ENCODE measurements at places on chromosomes 2 and 18.
A peak's percentile ranks its signal among the peaks of the same experiment; 100 is the strongest.

DNA sequence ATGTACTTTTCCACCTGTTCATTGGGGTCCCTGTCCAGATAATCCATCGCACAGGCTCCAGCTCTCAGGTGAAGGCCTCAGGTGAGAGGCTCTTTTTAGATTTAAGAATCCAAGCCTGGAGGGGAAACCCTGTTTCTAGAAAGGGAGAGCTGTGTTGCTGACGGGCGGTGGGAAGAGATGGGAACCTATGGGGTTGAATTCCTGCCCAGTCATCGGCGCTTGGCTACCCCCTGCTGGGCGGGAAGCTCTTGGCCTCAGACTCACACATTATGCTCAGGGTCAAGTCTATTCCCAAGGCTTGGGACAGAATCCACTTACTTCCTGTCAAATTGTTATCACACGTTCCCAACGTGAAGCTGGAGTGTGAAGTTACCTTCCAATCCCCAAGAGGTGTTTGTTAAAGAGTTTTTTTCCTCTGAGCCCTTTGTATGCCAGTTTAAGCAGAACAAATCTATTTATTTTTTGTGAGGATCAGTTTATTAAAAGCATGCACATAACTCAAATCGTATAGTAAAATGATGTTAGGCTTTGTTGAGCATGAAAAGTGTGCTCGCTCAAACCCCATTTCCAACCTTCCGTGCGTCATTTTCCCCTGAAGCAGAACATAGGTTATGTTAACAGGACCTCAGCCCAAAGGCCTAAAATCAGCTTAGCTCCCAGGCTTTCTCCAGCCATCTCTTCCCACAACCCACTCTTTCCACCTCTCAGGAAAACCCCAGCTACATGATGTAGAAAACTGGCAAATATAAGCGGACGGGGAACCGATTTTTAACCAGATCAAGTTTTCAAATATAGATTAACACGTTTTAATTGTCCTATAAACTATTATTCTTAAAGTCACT lies 181.7 kb upstream of the ETAA1 start:
- no peak for DNase-seq

DNA sequence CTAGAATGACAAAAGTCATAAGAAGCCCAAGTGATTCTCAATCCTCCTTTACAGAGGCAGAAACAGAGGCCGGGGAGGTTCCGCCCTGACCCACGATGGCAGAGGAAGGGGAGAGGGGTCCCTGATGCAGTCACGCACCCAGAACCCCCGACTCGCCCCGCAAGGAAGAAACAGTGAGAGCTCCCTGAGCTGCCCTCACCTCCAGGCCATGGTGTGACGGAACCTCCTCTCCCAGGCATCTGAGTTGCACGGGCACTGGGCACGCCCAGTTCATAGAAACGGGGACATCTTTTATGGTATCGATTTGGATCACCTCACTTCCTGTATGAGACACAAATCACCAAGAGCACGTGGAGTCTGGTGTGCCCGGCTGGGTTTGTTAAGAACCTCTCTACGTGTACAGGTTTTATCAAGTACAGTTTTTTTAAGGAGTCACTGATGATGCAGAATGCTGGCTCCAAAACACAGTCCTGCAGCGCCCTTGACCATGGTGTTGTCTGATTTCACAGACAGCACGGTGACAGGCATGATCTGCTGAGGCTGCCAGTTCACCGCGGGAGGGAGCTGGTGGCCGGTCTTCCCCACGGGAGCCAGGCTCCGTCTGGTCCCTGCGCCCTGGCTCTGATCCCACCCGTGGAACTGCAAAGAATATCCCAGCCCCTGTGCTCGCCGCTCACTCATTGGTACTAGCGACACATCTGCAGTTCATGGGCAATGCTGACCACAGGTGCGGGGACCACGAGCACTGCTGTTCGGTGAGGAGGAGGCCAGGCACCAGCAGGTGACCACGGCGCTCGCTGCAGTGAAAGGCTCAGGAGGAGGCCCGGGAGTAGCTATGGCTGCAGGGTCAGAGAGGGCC lies 35.6 kb downstream of the PXDN start:
- DNase-seq: no peak

- peak; percentile 54 for DNase-seq
Observed at GRCh38 chr18:54983041-54983686, 23.9 kb upstream of the CCDC68 start.

DNA sequence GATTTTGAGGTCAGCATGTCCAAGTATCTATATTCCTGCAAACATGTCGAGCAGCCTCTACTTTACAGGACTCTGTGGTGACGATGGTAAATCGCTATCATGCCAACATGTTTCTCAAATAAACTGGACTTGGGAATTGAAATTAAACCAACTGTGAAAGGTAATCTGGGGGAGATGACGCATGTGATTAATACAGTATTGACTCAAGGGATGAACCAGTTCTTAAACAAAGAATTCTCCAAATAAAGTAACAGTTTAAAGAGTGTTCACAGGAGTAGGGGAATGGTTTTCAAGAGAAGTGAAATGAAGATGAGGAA lies 54.3 kb downstream of the THUMPD2 start:
- no peak for DNase-seq

DNA sequence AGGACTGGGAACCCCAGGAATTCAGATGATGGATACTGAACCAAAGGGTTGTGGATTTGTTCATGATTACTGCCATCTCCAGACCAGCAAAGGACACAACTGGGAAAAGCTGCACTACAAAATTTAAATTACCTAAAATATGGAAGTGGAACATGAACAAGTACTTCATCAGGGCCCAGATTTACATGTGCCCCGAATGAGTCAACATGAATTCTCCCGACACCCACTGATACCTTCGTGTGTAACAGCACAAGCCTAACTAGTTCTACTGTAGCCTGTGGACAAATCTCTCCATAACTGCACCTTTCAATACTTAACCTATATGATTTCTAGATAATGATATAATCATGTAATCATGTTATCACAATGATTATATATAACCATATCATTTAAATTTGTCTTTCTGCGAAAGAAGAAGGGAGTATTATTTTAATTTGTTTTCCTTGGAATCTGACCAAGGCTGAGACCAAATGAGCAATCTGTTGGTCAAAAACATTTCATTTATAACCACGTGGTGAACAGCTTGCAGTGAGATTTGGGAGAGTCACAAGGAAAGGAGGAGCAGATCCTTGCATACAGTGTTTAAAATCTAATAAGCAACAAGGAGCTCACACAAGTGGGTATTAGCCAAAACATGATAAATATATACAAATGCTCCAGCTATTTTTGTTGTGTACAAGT lies 70.5 kb downstream of the CACNB4 start:
- no peak for DNase-seq

GRCh38 chr18:66623821-66624220 lies 19.9 kb upstream of the CDH19 start:
- no peak for DNase-seq

DNA sequence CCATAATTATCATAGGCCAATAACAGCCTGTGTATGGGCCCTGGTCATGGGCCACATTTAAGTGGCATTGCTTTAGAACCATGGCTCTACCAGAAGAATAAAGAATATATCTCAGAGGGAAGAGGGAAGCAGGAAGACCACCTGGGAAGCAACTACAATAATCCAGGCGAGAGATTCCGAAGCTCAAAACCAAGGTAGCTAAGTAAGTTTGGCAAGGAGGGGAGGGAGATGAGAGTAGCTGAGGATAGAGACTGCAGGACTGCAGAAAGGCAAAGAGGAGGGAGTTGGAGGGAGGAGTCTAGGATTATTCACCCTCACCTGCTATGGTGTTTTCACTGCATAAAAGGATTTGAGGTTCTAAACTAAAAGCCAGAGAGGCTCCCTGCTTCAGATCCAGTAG lies 293.5 kb downstream of the SETBP1 start:
- no peak for DNase-seq

DNA sequence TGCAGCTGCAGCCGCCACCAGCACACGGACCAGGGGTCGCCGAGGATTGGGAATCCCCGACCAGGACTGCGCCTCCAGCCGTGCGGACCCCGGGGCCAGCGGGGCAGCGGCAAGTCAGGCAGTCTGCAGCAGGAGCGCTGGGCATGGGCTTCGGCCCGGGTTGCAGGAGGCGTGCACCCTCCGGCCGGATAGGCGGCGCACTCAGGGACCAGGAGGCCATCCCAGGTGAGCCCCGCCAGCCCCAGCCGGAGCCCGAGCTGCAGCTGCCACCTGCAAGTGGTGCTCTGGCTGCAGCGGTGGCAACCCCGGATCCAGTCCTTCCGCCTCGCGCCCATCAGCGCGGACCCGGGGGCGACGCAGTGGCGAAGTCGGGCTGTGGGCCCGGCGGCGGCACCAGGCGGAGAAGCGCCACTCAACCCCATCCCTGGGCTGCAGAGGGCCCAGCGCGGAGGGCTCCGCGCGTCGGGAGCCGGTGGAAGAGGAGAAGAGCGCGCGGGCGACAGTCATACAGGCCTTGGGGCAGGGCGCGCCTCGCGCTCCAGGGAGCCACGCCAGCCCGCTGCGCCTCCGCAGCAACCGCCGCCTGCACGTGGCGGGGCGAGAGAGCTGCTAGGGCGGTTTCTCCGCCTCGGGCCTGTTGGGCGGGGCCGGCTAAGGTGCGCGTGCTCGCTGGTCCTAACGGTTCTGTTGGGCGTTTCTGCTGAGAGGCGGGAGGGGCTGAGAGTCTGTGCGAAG lies 73.8 kb downstream of the RPIA start:
- DNase-seq: no peak

- no peak for DNase-seq
Observed at GRCh38 chr2:113976277-113976928, 86.5 kb downstream of the ACTR3 start.

DNA sequence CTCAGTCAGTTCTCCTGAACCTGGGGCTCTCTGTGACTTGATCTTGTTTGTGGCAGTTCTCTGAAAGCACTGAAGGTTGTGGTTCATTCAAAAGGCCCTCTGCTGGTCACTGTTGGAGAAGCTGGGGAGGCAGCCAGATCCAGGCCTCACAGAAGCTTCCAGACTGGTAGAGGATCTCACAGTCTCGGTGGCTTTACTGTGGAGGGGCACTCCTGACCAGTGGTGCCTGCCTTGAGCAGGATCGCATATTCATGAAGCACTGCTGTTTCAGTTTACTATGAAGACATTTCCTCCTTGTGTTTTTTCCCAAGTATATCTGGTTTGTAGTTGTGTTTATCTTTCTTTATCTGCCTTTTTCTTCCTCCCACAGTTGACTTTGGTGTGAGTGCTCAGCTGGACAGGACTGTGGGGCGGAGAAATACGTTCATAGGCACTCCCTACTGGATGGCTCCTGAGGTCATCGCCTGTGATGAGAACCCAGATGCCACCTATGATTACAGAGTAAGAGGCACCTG lies 133.9 kb downstream of the MAP4K4 start:
- peak; percentile 39 for DNase-seq

GRCh38 chr2:236557306-236558030 lies 12.2 kb upstream of the ACKR3 start:
- no peak for DNase-seq

GRCh38 chr2:148614322-148615049 lies 30.1 kb upstream of the EPC2 start:
- no peak for DNase-seq

DNA sequence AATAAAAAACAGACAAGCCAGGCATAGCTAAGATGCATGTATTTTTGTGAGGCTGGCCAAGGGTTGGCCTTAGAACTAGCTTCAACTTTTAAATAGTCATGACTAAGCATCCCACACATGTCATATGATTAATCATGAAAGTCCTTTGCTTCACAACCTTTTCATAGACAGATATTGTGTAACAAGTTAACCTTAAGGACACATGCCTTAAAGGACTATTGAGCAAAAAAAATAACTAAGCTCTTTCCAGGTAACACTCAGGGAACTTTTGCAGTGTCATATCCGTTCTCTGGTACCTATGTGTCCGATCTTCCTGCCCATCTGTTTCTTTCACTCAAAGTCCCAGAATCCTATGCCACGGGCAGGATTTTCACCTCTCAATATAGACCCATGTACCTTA lies 498.4 kb downstream of the STK39 start:
- DNase-seq: no peak

Measured in NCI-H2171 (cell line).